Neural crest cell (in vitro differentiated cells): ENCODE measurements at places on chromosomes 4 and X. TPM values are rescaled to one million over a fixed set of nuclear protein-coding genes. Genes with fewer than 3 reads are reported as not detected.
A peak's percentile ranks its signal among the peaks of the same experiment; 100 is the strongest.

The PCDH7 gene
- 6.8 and 8.0 TPM in 2 replicates for total RNA-seq

The GK gene
- total RNA-seq = 16.9 and 17.3 TPM in 2 replicates

The SCRG1 gene
- total RNA-seq = 4.8 and 5.1 TPM in 2 replicates

DNA sequence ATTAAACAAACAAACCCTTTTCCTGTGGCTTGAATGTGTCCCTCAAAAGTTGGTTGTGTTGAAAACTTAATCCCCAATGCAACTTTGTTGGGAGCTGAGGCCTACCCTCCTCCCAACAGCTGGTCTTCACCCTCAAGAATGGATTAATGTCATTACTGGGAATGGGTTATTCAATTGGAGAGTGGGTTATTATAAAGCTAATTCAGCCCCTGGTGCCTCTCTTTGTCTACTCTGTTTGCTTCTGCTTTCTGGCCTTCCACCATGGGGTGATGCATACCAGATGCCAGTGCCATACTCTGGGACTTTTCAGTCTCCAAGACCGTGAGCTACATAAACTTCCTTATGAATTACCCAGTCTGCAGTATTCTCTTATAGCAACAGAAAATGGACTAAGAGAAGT lies 706.5 kb downstream of the CCSER1 start:
- no peak for DNase-seq

- no peak for DNase-seq
Measured at GRCh38 chr4:100286636-100287035, 96.4 kb upstream of the DDIT4L start.

- DNase-seq = no peak
Measured at GRCh38 chr4:152680988-152681603, 1.3 kb upstream of the TMEM154 start.

DNA sequence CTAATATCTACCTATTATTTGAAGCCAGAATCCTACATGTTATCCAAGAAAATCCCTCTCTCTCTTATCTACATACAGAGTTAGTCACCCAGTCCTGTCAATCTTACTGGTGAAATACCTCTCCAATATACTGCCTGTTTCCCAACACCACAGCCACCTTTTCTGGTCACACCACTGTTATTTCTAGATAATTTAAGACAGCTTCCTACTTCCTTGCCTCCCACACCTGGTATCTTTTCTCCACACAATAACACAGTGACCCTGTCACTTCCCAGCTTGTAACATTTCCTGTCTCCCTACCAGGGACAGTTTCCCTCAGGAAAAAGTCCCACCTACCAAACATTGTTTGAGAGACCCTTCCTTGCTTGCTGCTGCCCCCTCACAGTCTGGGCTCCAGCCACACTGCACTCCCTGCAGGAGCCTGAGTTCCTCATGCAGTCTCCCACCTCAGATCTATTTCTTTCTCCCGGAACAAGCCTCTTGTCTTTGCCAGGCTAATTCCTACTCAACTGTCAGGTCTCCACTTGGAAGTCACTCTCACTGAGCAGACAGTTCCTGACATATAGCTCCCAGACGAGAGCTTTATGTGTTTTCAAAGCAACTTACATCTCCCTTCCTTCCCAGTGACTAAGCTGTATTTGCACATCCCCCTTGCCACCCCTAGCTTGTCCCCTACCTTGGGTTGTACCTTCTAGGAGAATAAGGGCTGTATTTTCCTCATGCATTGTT lies 73.6 kb upstream of the QRFPR start:
- no peak for DNase-seq

DNA sequence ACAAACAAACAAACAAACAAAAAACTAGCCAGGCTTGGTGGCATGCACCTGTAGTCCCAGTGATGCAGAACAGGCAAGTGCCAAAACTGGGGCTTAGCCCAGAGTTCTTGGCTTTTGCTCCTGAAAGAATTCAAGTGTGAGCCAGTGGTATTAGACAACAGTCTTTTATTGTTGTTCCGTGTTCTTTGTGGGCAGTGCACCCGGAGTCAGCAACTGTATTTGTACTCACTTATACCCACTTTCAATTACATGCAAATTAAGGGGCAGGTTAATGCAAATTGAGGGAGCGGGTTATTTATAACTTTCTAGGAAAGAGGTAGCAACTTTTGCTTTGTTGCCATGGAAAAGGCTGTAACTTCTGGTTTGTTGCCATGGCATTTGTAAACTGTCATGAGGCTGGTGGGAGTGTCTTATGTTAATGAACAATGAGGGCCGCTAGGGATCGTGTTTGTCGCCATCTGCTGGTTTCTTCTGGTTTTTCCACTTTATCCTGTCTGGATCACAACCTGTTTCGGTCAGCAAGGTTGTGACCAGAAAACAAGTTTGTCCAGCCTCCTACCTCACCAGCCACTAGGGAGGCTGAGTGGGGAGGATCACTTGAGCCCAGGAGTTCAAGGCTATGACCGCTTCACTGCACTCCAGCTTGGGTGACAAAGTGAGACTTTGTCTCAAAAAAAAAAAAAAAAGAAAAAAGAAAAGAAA lies 88.8 kb upstream of the ESX1 start:
- DNase-seq = peak; percentile 66
